ENCODE measurements at places on chromosomes 3 and 15. TPM values are rescaled to one million over a fixed set of nuclear protein-coding genes. Genes with fewer than 3 reads are reported as not detected.
A peak's percentile ranks its signal among the peaks of the same experiment; 100 is the strongest.

- peaks cover 20% of the 10 kb centered on the region for H3K27me3 ChIP-seq
- no peak overlapping the region for H3K27ac ChIP-seq
- peaks cover 4% of the 10 kb centered on the region for H3K4me1 ChIP-seq
- H3K36me3 ChIP-seq: no peaks in the 10 kb centered on the region
- H3K4me3 ChIP-seq: no peak overlapping the region
- no peak for DNase-seq
These were observed 428.8 kb upstream of the TPRG1 start for GRCh38 chr3:188742755-188743550.

DNA sequence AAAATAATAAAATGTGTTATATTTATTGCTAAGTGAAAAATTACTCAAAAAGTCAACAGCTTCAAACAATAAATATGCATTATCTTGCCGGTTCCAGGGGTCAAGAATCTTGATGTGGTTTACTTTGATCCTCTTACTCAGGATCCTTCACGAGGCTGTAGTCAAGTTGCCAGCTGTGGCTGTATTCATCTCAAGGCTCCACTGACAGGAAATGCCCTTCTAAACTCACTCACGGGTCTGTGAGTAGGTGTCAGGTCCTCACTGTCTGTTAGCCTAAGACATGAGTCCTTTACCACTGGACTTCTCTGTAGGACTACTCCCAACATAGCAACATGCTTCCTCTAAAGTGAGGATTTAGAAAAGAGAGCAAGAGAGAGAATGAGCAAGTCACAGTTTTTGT lies 983.0 kb downstream of the SI start:
- no peak overlapping the region for H3K27ac ChIP-seq
- DNase-seq: no peak
- peaks cover 1% of the 10 kb centered on the region for H3K36me3 ChIP-seq
- H3K27me3 ChIP-seq: no peaks in the 10 kb centered on the region
- H3K4me3 ChIP-seq: no peak overlapping the region

GRCh38 chr3:47825590-47825989 lies 22.7 kb downstream of the DHX30 start:
- H3K27me3 ChIP-seq: no peaks in the 10 kb centered on the region
- no peak for DNase-seq
- H3K27ac ChIP-seq: peak overlapping the region; percentile 91

DNA sequence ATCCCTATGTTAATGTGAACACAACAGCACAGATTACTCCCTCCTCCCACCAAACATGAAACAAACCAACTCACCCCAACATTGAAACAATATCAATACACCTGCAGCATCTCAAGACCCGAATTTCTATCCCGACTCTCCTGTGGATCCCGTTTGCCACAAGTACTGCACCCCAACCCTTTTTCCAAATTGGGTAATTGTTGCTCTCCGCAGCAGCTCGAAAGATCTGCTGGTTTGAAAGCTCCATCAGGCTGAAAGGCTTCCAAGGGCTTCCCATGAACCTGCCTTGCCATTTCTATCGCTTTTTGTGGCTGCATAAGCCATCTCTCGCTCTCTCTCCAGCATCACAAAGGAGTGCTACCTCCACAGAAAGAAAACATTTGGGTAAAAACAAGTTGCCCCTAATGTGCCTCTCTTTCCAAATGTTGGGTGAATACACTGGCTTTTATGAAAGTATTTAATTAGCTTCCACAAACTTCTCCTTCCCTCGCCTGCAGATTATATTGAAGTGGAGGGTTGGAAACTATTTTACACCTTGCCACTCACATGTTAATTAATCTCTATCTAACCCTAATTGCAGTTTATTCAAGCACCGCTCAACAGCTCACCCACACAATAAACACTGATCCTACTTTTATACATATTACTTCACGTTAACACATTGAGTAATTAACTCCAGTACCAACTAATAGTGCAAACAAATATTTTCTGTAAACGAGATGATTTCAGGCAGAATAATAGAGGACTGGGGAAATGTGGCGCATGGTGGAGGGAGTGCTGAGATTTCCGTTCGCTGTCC lies 2.5 kb upstream of the FEZF2 start:
- DNase-seq: no peak
- H3K36me3 ChIP-seq: peaks cover 3% of the 10 kb centered on the region
- H3K27me3 ChIP-seq: peaks cover 71% of the 10 kb centered on the region
- H3K4me3 ChIP-seq: no peak overlapping the region

DNA sequence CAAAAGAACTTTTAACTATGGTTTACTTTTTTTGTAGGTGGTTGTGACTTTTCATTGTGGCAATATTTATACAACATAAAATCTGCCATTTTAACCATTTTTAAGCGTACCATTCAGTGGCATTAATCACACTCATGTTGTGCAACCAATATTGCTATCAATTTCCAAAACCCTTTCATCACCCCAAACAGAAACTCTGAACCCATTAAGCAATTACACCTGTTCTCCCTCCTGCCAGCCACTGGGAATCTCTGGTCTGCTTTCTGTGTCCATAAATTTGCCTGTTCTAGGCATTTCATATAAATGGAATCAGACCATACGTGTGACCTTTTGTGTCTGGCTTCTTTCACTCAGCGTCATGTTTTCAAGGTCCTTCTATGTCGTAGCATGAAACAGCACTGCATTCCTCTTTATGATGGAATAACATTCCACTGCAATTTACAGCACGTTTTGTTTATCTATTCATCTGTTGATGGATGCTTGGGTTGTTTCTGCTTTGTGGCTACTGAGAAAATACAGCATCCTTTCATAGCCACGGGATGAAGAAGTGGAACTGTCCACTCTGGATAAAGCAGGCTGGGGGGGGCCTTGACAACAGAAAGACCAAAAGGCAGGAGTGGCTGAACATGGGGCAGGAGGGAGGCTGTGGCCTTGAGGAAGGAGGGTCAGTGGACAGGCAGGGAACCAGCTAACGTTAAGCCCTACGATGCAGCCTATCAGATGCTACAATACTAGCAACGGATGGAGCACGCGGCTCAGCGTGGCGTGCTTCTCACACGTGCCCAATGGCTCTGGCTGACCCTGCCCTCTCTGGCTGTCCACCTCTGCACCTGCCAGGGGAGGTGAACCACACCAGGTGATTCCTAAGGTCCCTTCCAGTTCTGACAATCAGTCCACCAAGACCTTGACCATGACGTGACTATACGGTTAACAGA lies 110.9 kb downstream of the SEC22A start:
- no peaks in the 10 kb centered on the region for H3K36me3 ChIP-seq
- H3K27ac ChIP-seq: no peak overlapping the region
- no peaks in the 10 kb centered on the region for H3K27me3 ChIP-seq

DNA sequence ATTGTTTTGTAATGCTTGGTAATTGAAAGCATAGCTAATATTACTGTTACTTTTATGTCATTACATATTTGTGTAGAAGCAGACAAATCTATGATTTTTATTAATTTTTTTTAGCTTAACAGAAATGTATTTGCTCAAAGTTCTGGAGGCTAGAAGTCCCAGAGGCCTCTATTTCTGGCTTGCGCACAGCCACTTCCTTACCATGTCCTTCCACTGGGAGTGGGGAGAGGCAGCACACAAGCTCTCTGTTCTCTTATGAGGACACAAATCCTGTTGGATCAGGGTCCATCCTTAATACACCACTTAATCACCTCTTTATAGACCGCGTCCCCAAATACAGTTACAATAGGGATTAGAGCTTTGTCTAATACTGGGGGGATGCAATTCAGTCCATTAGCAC lies 1061.4 kb downstream of the OTOL1 start:
- H3K27ac ChIP-seq: no peak overlapping the region
- H3K4me1 ChIP-seq: no peaks in the 10 kb centered on the region
- DNase-seq: no peak
- no peaks in the 10 kb centered on the region for H3K27me3 ChIP-seq

- DNase-seq: no peak
- H3K36me3 ChIP-seq: no peaks in the 10 kb centered on the region
- peaks cover 14% of the 10 kb centered on the region for H3K27me3 ChIP-seq
These were observed 40.6 kb downstream of the PRICKLE2 start for GRCh38 chr3:64184621-64185020.

- no peak overlapping the region for H3K27ac ChIP-seq
- H3K36me3 ChIP-seq: no peaks in the 10 kb centered on the region
- H3K4me3 ChIP-seq: no peak overlapping the region
- no peaks in the 10 kb centered on the region for H3K4me1 ChIP-seq
These were observed 79.0 kb upstream of the VGLL3 start for GRCh38 chr3:87069971-87070370.

Gene C3orf20
- 1.1 TPM for total RNA-seq

Gene EFHB
- 1.8 TPM for total RNA-seq

Gene TMC3
- not detected for total RNA-seq

Gene CLDN18
- total RNA-seq: not detected

Gene CSPG5
- 0.30 TPM for total RNA-seq
